Mesothelial cell of epicardium (in vitro differentiated cells): ENCODE measurements at places on chromosomes 2 and 18.
A peak's percentile ranks its signal among the peaks of the same experiment; 100 is the strongest.

GRCh38 chr18:35789543-35789942, 182.9 kb upstream of the RMP24 start:
- peaks cover 9% of the 10 kb centered on the region for H3K27me3 ChIP-seq
- H3K27ac ChIP-seq = no peak overlapping the region
- H3K4me1 ChIP-seq = no peaks in the 10 kb centered on the region
- H3K4me3 ChIP-seq = no peak overlapping the region
- no peak for DNase-seq
- H3K36me3 ChIP-seq = no peaks in the 10 kb centered on the region

- no peak overlapping the region for H3K4me3 ChIP-seq
- peak overlapping the region; percentile 14 for H3K27ac ChIP-seq
- no peak for DNase-seq
- H3K36me3 ChIP-seq = peaks cover 5% of the 10 kb centered on the region
These were observed 14.0 kb downstream of the ANXA4 start for GRCh38 chr2:69755862-69756467.

DNA sequence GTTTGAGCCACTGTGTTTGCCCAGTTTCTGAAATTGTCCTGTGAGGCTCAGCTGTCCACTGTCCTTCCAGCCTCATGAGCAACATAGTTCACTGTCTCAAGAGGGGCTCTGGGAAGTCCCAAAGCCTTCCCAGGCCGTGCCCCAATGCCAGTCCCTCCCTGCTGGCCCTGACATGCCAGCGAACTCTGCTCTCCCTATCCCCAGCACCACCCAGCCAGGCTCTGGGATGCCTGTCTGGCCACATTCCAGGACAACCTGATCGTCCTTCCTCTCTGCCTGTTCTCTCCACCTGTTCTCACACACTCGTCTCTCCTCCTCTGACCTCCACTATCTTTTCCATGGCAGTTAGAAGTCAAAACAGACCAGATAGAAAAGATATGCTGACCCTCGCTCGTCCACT, 278.0 kb upstream of the ID2 start:
- DNase-seq = no peak
- peaks cover 11% of the 10 kb centered on the region for H3K4me1 ChIP-seq
- H3K4me3 ChIP-seq = no peak overlapping the region
- no peaks in the 10 kb centered on the region for H3K27me3 ChIP-seq
- H3K36me3 ChIP-seq = no peaks in the 10 kb centered on the region
- peak overlapping the region; percentile 30 for H3K27ac ChIP-seq

- no peak for DNase-seq
- H3K36me3 ChIP-seq = peaks cover 2% of the 10 kb centered on the region
- H3K4me1 ChIP-seq = peaks cover 21% of the 10 kb centered on the region
These were observed 539 bp upstream of the MOB4 start for GRCh38 chr2:197515315-197515738.

DNA sequence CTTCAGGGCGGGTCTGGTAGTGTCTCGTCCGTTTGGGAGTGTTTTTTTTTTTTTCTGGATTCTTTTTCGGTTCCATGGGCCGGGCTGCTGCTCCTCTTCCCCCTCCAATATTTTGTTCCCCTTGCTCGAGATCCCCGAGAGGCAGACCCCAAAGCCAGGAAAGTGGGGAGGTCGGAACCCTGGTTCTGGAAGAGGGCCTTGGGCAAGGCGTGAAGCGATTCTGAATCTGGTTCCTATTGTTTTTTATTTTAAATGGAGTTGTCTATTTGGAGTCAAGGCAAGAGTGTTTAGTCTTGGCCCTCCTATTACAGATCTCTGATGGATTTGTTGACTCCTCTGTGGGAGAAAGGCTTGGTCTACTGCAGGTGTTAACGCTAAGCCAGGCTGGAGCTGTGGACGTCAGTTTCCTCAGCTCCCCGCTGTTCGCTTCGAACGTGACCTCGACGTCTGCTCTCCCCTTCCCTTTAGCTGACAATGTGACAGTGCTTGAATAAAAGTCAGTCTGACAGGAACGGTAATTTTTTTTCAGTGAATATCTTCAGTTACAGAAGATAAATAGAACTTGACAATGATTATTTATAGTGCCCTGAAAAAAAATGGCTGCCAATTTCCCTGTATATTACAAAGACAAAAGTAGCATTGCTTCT, 683 bp upstream of the DNAJC27 start:
- no peak for DNase-seq
- peaks cover 18% of the 10 kb centered on the region for H3K4me1 ChIP-seq
- peak overlapping the region; percentile 98 for H3K4me3 ChIP-seq
- H3K36me3 ChIP-seq = peaks cover 2% of the 10 kb centered on the region
- H3K27ac ChIP-seq = peak overlapping the region; percentile 100

DNA sequence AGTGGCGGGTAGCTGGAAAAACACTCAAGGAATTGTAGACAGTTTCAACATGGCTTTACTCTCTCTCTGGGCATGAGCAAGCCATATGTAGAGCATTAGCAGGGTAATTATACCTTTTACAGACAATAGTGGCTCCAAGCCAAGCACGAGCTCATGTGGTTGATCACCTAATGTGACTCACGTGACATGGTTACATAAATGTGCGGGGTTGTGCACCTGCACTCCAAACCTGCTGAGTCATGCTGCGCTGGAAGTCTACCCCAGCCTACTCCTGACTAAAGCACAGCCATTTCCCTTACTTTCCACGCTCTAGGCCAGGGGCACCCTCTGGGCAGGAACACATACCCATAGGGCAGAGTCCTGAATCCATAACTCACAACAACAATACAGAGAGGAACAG, 232.8 kb downstream of the MBD5 start:
- H3K4me1 ChIP-seq = no peaks in the 10 kb centered on the region
- H3K4me3 ChIP-seq = no peak overlapping the region
- no peak overlapping the region for H3K27ac ChIP-seq
- no peak for DNase-seq

- H3K27me3 ChIP-seq = peaks cover 52% of the 10 kb centered on the region
- no peak overlapping the region for H3K27ac ChIP-seq
- H3K36me3 ChIP-seq = no peaks in the 10 kb centered on the region
- H3K4me1 ChIP-seq = no peaks in the 10 kb centered on the region
These were observed 17.6 kb downstream of the DHRS9 start for GRCh38 chr2:169086893-169087467.

- no peak overlapping the region for H3K4me3 ChIP-seq
- H3K36me3 ChIP-seq = peaks cover 9% of the 10 kb centered on the region
- no peaks in the 10 kb centered on the region for H3K27me3 ChIP-seq
- peak overlapping the region; percentile 95 for H3K27ac ChIP-seq
These were observed 108.5 kb upstream of the COL5A2 start for GRCh38 chr2:189287982-189288521.

- H3K27me3 ChIP-seq = peaks cover 17% of the 10 kb centered on the region
- DNase-seq = no peak
- no peak overlapping the region for H3K4me3 ChIP-seq
- no peaks in the 10 kb centered on the region for H3K4me1 ChIP-seq
These were observed 5.2 kb upstream of the SIGLEC15 start for GRCh38 chr18:45820106-45820745.
